Inflammatory macrophage treated with lipopolysaccharide for 4 hours (primary cell): ENCODE measurements at places on chromosomes 12 and 14.

GRCh38 chr14:88737245-88737644 is 55.5 kb downstream of the EML5 start:
- DNase-seq: no peak

DNA sequence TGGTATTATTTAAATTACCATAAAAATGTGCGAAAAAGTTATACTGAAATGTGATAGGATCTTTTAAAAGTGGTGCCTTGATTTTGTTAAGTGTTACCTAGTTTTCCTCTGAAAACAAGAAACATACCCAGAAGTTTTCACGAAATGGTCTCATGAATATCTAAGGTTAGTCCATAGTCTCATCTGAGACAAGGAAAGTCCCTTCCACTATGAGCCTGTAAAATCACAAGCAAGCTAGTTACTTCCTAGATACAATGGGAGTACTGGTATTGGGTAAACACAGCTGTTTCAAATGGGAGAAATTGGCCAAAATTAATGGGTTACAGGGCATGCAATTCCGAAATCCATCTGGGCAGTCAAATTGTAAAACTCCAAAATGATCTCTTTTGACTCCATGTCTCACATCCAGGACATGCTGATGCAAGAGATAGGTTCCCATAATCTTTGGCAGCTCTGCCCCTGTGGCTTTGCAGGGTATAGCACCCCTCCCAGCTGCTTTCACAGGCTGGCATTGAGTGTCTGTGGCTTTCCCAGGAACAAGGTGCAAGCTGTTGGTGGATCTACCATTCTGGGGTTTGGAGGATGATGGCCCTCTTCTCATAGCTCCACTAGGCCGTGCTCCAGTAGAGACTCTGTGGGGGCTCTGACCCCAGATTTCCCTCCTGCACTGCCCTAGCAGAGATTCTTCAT is 271.4 kb downstream of the NAV3 start:
- DNase-seq: no peak

DNA sequence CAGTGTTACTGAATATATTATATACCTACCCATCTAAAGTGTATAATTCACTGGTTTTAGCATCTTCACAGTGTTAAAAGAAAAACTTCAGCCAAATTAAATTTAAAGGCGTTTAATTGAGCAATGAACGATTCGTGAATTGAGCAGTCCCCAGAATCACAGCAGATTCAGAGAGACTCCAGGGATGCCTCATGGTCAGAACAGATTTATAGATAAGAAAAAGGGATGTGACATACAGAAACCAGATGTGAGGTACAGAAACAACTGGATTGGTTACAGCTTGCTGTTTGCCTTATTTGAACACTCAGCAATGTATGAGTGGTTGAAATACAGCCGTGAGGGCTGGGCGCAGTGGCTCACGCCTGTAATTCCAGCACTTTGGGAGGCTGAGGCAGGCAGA is 84.6 kb downstream of the WNK1 start:
- no peak for DNase-seq

DNA sequence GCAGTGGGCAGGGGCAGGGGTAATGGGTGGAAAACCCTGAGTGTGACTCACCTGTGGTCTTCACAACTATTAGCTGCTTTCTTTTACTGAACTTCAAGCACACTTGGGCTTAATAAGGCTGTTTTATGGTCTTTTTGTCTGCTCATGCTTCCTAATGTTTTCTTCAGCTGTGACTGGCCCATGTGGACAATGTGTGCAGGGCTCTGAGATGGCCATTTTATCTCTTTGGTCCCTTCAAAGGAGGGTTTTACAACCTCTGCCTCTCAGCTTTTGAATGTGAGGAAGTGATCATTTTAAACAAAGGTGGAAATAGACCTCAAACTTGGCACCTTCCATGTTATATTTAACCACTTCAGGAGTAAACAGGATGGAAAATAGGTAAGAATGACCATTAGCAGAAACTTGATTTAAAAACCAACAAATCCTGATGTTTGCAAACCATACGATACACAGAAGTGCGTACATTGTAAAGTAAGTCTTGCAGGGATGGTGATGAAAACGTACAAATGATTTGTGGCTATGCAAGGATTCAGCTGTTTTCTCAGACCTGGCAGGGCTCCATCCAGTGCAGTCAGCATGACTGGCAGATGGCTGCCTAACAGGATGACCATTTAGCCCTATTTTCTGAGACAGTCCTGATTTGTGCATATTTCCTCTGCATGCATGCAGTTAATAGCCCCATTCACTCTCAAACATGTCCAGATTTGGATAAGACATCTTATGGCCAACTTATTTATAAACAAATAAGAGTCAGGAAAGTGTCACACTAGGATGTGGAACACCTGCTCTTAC is 103.2 kb downstream of the SLC38A4 start:
- no peak for DNase-seq

- peak; percentile 32 for DNase-seq
These were observed 126.8 kb upstream of the NCOR2 start for GRCh38 chr12:124694250-124694649.

- no peak for DNase-seq
These were observed 23.6 kb upstream of the NPFF start for GRCh38 chr12:53530920-53531319.

DNA sequence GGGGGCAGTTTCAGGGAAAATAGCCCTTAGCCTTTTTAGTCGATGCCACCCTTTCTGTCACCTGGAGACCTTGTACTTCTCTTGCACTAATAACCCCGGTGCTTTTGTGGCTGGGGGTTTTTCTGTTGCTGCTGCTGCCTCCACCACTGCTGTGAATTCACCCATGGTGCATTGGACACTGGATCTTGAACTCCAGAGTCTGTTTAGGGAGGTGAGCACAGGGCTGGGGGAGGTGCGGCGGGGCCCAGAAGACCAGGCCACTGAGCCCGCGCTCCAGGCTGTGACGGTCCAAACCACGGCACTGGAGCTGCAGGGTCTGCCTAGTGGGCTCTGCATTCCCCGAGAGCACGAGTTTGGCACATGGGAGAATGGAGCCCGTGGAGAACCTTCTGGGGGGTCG is 100.6 kb downstream of the NINJ2 start:
- no peak for DNase-seq

- DNase-seq: no peak
These were observed 14.5 kb upstream of the TCTN2 start for GRCh38 chr12:123656392-123656791.
